DMS53 (cell line): ENCODE measurements at places on chromosomes 13 and 19.

GRCh38 chr19:31270897-31271296 is 78.3 kb downstream of the TSHZ3 start:
- DNase-seq, result no peak

DNA sequence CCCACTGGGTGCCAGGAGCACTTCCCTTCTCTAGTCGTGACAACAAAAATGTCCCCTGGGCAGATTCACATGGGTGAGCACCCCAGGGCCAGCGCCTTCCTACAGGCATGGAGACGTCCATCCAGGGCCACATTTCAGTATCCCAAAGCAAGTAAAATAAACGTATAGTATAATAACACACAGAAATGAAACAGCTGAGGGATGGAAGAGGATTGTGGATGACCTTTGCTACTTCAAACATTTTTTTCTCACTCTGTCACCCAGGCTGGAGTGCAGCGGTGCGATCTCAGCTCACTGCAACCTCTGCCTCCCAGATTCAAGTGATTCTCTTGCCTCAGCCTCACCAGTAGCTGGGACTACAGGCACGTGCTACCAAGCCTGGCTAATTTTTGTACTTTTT is 28.2 kb downstream of the CILP2 start:
- no peak for DNase-seq

DNA sequence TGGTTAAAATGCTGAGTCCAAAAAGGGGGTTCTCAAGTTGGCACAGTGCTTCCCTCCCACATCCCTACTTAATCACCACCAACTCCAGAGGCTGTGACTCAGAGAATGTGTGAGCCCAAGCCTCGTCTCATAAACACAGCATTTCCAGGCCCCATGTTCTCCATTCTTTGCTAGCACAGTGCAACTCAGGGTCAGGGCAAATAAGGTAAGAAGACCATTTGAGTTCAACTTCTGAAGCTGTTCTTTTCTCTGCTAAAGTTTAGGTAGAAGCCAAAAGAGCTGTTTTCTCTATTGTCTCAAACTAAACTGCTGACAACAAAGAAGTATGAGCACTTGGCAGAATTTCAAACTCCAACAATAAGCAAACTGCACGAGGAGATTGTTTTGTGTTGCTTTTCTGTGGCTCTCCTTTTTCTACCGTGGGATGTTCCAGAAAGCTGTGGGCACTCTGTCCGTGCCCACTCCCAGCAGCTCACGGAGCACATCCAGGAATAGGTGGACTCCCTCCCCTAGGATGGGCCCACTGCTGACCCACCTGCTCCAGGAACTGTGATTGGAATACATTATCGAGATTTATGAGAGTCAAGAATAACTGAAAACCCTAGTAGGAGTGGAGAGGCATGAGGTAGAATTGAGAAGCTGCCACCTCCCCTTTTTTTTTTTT is 494.3 kb downstream of the COG6 start:
- DNase-seq, result no peak

DNA sequence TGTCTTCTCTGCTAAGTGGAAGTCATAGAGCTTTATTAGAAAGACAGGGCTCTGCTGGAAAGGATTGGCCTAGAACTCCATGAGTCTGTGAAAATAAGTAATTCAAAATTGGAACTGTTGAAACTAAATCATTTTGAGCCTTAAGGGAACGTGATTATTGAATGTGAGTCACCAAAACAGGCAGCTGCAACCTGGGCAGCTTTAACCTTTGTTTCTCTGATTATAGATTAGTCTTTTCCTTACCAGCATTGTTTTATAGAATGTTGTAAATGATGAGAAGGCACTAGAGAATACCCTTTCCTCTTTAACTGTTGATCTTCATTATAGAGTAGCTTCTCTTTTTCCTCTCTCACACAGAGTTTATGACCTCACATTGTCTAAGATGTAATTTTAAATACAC is 638.8 kb upstream of the SLITRK6 start:
- DNase-seq, result no peak

DNA sequence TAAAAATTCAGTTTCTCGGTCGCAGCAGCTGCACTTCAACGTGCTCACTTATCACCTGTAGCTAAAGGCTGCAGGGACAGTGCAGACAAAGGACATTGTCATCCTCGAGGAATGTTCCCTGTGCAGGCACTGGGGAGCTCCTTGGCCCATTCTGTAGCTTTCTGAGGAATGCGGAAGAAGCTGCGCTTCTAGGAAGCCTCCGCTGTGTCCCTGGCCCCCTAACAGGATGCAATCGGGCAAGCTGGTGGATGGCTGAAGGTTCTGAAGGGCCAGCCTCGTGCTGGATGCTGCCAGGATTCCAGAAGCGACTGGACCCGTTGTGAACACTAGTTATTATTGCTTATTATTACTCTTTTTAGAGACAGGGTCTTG is 8.1 kb downstream of the ANO8 start:
- DNase-seq, result no peak

DNA sequence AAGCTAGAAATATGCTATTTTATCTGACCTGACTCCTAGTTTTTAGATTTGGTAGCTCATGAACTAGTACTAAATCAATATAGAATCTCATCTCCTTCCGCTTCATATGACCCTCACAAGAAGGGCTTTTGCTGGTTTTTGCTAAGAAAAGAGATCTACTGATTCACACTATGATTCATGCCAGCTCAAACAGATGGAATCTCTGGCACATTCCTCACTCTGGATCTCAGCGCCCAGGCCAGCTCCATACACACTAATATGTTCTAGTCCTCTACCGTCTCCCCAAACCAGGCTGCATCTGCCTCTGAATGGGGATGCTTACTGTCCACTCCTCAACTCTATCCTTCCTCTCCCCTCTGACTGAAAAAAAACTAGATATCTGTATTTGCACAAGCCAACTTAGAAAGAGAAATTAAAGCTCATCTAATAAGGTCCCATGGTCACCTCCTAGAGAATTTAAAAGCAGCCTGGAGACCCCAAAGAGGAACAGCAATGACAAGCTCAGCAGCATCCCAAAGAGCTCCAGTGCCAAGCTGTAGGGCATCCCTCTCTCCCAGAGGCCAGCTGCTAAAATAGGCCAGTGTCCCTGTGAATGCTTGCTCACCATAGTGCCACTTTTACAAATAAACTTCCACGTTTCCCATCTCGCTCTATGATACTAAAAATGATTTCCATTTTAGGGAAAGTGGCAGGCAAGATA is 74.9 kb downstream of the LHFPL6 start:
- no peak for DNase-seq

GRCh38 chr13:91988331-91988730 is 589.9 kb downstream of the GPC5 start:
- no peak for DNase-seq

- no peak for DNase-seq
These were observed 469.1 kb downstream of the TSHZ3 start for GRCh38 chr19:30880151-30880550.

DNA sequence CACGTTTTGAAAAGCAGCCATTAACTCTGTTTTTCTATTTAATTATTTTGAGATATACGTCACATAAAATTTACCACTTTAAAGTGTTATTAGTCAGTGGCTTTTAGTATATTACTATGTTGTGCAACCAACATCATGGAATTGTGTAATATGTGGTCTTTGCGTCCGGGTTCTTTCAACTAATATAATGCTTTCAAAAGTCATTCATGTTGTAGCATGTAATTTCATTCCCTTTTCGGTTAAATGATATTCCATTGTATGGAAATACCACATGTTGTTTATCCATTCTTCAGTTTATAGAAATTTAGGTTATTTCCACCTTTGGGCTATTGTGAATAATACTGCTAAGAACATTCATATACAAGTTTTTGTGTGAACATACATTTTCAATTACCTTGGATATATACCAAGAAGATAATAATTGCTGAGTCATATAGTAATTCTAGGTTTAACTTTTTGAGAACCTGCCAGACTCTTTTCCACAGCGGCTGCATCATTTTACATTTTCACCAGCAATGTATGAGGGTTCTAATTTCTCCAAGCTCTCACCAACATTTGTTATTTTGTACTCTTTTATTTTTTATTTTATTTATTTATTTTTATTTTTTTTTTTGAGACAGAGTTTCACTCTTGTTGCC is 28.1 kb upstream of the CLDN10 start:
- no peak for DNase-seq

DNA sequence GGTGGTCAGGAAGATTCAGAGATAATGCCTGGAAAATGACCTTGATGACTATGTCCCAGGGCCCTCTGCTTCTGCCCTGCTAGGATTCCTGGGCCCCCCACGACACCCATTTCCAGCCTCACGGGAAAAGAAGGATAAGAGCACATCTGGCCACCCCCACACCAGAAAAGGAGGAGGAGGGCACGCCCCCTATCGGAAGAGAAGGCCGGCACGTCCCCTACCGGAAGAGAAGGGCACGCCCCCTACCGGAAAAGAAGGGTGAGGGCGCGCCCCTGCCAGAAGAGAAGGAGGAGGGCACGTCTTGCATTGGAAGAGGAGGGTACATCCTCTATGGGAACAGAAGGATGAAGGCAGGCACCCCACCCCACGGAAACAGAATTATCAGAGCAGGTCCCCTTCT is 84.3 kb downstream of the IER2 start:
- DNase-seq, result no peak

- peak; percentile 43 for DNase-seq
These were observed 7.9 kb downstream of the PDX1 start for GRCh38 chr13:27927444-27928352.

DNA sequence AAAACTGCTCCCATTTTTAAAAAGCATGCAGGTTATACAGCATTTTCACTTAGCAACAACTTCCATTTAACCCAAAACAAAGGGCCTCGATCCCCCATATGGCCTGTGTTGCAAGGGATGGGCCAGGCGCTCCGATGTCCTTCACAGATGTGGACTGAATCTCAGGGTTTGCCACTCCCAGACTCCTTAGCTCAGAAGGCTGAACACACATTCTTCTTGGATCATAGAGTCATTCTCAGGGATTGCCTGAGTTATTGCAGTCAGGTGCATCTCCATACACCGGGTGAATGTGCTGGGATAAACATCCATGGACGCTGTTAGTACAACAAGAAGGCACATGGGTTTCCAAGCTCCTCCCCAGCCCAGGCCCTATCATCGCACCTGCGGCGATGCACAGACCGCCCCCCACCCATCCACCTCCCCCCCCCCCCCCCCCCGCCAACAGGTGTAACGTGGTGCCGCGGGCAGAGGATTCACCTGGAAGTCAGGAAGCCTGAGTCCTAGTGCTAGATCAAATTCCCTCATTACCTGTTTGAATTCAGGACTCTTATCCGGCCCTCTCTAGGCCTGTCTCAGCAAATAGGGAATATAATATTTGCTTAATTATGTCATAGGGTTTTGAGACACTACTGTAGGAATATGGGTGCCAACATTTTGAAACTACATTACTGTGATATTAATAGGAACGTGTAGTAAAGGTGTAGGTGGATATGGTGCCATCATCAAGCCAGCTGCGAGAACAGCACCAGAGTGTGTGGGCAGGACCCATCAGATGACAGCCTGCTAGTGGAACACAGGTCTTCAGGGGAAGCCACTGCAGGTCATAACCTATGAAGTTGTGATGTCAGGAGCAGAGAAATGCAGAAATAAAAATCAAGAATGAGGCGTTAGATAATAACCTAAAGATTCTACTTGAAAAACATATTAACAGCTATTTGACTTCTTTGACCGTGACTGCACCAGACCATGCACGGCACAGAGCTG is 110.9 kb downstream of the SACS start:
- DNase-seq, result peak; percentile 87

DNA sequence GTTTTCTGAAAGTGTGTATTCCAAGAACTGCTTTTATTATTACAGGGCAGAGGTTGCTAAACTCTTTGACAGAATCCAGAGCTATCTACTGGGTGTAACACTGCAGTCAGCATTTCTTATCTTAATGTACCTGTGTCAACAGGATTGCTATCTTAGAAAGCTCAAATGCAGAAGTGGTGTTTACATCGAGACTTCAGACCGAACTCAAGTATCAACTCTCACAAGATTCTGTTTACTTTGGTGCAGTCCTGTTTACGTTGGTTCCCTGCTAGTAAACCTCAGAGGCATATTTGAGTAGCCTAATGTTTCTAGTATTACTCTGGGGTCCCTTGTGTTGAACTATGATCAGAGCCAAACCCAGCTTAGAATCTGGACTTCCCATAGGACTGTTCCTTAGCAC is 20.5 kb downstream of the SLC15A1 start:
- peak; percentile 0 for DNase-seq

DNA sequence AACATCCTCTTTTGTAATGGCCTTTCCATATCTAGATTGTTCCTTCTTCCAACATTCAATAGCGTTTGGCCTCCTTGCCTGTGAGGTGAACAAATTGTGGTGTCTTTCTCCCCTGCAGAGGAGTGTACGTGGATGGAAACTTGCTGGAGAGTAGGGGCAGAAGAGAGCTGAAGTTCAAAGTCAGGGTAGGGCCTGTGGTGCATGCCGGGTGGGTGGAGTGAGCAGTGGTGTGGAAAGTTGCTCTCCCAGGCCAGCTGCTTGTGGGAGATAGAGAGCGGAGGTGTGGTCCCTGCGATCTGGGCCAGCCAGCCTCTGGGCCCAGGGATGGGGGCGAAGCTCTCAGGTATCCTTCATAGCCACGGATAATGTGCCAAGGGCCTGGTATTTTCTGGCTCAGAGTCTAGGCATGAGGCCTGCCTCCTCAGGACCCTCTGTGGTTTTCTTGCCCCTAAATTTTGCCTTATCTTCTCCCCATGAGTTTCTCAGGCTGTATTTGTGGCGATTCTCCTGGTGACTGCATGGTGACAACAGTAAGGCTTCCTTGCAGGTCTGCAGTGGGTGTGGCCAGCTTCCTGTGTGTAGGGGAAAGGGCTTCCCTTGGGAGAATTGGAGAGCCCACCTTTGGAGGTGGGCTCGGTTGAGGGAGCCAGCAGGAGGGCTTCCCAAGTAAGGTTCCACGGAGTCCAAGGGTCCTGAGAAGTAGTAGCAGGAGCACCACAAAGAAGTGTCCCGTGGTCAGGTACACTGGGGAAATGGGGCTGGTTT is 6.7 kb downstream of the RGCC start:
- no peak for DNase-seq

GRCh38 chr19:38452430-38453366 is 19.2 kb downstream of the RYR1 start:
- peak; percentile 45 for DNase-seq

DNA sequence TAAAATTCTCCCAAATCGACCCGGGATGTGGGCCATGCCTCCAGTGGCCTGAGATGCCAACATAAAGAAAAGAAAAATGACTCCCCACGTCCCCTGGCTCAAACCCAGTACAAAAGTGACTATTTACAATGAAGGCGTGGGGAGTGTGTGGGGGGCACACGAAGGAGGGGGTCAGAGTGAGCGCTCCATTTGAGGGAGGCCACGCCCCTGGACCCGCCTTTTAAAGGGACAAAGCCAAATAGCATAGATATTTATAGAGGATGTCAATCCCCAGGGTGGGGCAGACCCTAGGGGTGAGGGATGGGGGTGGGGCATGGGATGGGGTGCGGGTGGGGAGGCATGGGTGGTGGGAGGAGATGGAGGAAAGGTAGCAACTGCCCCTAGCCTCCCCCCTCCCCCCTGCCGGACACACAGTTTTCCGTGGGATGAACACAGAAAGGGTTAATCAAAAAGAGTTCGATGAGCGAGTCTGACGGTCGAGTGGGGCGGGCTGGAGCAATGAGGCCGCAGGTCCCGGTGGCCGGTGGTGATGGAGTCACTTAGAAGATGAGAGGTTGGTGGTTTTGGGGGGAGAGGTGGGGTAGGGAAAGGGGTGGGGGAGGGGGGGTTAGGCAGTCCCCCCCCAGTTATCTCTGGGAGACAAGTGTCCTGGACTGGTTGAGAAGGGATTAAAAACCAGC is 20.1 kb upstream of the NANOS2 start:
- DNase-seq, result no peak

- DNase-seq, result peak; percentile 0
These were observed 915.1 kb downstream of the SLITRK5 start for GRCh38 chr13:88586263-88586662.
